Activated effector memory CD4-positive, alpha-beta T cell treated with anti-CD3 and anti-CD28 coated beads, Interleukin-2, amount 50 U/mL, for 16 hours (primary cell): ENCODE measurements at places on chromosomes 7 and 10.

GRCh38 chr7:94472608-94473007 lies 37.0 kb upstream of the CASD1 start:
- no peak for DNase-seq

DNA sequence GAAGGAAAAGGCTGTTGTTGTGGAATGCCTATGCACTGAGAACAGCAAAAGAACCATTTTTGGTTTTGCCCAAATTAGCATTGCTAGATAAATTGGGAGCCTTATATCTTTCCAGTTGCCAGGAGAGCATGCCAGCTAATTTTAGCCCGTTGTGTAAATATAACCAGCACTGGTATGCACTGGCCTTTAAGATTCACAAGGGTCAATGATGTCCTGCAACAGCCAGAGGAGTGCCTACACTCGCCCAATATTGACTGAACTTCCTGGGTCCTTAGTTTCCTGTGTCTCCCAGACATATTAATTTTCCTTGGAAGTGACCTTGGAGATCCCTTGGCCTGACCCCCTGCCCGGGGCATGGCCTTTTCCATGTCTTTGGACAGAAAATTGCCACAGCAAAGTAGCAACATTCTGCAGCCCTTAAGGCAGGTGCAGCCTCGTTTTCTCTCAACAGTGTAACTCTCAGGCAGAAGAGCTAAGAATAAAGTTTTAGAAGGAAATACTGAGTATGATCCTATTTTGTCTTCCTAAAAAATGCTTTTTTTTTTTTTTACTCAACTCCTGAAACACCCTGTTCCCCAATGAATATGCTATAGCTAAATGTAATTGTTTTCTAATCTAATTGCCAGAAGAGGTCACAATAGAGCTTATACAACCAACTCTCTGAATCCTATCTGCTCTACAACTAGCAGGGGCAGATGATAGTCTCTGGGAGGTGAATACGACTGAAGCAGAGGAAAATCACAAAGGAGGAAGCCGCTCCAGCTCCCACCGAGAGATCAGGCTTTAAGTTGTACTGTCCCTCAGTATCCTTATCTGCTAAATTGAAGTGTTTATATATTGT lies 131.9 kb upstream of the PCGF5 start:
- no peak for DNase-seq

GRCh38 chr7:100396421-100396982 lies 23.2 kb downstream of the PILRA start:
- peak; percentile 76 for DNase-seq

DNA sequence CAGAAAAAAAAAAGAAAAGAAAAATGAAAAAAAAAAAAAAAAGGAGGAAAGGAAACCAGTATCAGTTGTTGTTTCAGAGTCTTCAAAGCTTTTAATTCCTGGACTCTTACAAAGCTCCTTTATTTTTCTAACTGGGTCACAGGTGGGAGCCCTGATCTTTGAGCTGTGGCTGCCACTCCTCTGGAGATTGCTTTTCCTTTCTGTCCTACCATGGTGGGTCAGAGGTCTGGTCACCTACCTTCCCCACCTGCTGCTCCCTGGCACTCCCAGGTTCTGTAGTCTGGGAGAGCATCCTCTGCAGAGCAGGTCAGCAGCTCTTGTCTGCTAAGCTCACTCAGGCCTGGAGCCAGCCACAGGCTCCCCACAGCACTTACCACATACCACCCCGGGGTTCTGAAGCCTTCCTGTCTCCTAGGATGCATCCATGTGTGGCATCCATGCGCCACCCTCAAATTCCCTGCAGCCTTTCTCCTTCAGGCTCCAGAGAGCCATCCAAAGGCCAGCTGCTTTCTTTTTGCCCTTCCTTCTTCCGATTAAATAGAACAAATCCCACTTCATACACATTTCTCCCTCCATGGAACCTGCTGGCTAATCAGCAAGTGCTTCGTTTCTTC lies 73.2 kb upstream of the TPK1 start:
- no peak for DNase-seq

DNA sequence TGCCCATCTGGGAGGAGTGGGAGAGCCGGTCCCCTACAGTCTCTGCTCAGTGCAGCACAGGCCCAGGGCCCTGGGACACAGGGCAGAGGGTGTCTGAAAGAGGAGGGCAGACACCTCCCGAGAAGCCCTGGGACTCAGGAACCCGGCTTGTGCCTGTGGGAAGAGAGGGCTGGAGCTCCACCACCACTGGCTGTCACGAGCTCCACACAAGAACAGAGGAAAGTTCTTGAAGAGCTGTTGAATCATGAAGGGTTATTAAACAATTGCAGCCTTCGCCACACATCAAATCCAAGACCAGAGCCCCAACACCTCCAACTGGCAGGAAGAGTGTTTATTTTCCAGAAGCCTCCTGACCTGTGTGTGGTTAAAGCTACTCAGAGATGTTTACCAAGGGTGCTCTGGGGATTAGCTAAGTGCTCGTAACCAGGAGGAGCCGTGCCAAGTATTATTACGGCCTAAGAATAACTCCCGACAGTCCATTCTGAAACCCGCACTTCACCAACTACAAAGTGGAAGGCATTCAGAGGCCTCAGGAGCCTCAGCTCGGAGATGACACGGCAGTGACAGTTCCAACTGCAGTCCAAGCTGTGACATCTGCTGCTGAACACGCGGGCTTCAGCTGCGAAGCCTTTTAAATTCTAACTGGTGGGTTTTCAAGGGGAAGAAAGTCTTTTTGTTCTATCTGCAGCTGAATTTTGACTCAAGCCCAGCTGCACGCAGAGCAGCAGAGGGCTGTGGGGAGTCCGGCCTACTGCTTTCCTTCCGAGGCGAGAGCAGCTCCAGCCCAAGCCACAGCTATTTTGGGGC lies 75.1 kb downstream of the MAD1L1 start:
- peak; percentile 49 for DNase-seq

GRCh38 chr10:131915990-131916766 lies 15.4 kb downstream of the PPP2R2D start:
- DNase-seq = no peak

DNA sequence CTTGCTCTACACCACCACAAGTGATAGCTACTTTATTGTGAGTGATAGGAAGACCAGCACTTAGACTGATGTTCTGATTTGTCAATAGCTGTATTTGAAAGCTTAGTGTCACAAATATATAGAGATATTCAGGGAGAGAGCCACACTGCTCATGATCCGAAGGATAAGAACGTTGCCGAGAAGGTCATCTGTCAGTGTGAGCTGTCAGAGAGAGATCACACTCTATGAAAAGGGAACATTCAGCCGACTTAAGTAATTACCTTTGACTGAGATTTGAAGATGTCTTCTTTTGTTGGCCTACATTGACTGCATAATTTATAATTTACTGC lies 322.6 kb downstream of the TFEC start:
- DNase-seq = no peak

- DNase-seq = no peak
Measured at GRCh38 chr10:21385996-21386585, 139.4 kb downstream of the SKIDA1 start.

DNA sequence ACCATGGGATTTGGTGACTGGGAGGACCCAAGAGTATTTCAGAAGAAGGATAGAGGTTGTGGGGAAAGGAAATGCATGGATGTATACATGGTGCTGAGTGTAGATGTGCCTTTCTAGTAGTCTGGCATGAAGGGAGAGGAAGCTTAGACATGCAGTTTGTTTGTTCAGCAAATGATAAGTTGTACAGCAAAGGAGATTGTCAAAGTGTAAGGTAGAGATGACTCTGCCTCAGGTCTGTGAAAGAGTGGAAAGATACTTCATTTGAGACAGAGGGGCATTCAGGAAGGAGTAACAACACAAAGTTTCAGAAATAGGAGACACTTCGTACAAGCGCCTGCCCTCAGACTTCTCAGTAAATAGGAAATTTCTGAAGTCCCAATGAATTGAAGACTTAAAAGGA lies 152.3 kb downstream of the CELF2 start:
- no peak for DNase-seq

GRCh38 chr7:112481833-112482670 lies 1.3 kb downstream of the LSMEM1 start:
- no peak for DNase-seq

DNA sequence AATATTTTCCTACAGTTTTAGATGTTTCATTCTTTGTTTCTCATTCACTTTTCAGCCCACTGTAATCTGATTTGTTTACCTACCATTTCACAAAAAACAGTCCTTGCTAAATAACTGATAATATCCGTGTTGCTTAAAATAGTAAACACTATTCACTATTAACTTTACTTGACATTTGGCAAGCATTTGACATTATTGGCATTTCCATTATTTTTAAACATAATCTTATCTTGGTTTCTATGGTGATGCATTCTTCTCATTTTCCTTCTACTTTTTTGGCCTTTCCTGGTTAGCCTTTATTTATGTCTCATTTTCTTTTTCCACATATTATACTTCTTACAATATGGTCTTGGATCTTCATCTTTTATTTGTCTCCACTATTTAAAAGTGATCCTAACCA lies 715.3 kb downstream of the DNAJB9 start:
- no peak for DNase-seq

DNA sequence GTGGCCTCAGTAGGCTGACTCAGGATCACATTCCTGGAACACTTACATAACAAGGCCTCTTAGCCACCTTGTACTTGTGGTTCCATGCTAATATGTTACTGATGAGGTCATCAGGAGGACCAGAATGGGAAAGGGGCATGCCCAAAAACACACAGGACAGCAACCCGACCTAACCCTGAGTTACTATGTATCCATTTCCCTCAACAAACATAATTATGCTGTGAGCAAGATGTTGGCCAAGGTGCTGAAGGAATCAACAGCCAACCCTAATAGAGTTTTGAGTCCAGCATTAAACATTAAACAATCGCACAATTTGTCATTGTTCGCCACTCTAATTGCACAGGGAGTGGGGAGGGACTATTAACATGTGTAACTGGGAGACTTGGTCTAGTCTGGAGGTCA lies 129.4 kb downstream of the PLPP4 start:
- no peak for DNase-seq

DNA sequence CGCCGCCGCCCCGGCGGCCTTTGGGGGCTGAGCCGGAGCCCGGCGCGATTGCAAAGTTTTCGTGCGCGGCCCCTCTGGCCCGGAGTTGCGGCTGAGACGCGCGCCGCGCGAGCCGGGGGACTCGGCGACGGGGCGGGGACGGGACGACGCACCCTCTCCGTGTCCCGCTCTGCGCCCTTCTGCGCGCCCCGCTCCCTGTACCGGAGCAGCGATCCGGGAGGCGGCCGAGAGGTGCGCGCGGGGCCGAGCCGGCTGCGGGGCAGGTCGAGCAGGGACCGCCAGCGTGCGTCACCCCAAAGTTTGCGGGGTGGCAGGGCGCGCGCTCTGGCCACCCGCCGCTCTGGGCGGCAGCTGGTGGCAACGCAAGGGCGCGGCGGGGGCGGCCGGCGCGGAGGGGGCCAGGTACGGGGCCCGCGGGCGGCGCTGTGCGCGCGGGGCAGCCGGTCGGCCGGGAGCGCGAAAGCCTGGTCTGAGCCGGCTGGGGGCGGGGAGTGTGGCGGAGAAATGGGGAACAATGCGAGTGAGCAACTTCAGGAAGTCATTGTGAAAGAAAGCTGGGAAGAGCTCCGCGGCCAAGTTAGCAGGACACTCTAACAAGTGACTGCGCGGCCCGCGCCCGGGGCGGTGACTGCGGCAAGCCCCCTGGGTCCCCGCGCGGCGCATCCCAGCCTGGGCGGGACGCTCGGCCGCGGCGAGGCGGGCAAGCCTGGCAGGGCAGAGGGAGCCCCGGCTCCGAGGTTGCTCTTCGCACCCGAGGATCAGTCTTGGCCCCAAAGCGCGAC lies at the start of gene IKZF1:
IKZF1 (plus strand) TSS at position 588 of the 782 bp plus-strand sequence. CDS start 14,346 bp downstream, outside the sequence.
- DNase-seq = peak; percentile 86

- peak; percentile 45 for DNase-seq
Measured at GRCh38 chr10:128053356-128053755, 72.9 kb downstream of the MKI67 start.

DNA sequence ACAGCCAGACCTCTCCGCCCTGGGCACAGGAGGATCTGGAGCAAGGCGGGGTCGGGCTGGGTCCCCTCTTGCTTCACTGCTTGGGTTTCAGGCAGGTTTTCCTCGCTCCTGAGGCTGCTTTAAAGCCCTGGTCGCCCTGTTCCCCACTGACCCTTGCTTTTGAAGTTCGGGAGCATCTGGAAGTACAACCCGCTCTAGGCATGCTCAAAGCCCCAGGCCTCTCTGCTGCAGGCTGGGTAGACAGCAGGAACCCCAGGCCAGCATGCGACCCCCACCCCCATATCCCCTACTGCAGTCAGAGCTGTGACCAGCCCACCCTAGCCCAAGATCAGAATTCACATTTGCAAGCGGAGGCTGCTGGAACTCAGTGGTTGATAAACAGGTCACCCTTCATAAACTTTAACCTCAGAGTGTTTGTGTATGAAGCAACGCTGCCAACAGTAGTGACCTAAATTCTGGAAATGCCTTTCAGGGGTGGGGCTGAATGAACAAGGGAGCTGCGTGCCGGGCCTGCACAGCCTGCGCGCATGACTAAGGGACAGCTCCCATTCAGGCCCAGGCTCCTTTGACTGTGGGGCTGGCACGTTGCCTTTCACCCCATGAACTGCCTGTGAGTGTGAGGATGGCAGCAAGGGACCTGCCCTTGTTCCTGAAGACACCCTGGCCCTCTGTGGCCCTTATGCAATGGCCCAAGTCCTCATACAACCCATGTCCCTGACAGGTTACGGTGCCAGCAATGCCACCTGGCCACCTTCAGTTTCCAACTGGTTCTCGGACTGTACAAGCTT lies 52.5 kb downstream of the PROSER2 start:
- DNase-seq = no peak

- no peak for DNase-seq
Measured at GRCh38 chr10:31134311-31134952, 102.8 kb upstream of the ZNF438 start.

- no peak for DNase-seq
Measured at GRCh38 chr7:151711906-151712809, 164.8 kb downstream of the PRKAG2 start.

- DNase-seq = no peak
Measured at GRCh38 chr7:145644426-145645134, 472.0 kb upstream of the CNTNAP2 start.

- no peak for DNase-seq
Measured at GRCh38 chr7:26531926-26532325, 240.3 kb downstream of the SNX10 start.

DNA sequence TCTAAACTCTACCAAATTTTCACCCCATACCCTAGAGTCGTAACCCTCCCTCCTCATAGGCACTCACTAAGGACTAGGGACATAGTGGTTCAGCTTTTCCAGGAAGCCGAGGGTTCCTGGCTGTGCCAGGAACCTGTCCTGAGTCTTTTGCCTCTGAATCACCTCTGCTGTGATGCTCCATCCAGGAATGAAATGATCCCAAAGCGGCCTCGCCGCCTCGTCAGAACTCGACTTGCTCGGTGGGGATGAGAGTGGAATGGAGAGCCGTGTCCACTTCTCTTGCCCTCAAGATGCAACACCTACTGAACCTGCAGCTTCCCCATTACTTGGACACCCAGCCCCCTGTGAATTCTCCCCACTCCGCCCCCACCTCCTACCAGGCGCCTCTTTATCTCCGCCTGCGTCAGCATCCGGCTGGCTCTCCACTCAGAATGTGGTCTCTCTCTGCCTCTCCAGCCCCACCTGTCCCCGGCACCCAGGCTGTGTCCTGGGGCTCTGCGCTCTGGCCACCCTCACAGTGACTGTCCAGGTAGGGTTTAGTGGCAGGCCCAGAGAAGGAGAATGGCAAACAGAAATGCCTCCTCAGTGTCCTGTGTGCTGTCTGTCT lies 366.1 kb upstream of the ZNF32 start:
- DNase-seq = no peak
